ENCODE measurements at places on chromosomes 3 and 15.

- DNase-seq, result no peak
Observed at GRCh38 chr3:150293401-150294001, 114.6 kb upstream of the TSC22D2 start.

DNA sequence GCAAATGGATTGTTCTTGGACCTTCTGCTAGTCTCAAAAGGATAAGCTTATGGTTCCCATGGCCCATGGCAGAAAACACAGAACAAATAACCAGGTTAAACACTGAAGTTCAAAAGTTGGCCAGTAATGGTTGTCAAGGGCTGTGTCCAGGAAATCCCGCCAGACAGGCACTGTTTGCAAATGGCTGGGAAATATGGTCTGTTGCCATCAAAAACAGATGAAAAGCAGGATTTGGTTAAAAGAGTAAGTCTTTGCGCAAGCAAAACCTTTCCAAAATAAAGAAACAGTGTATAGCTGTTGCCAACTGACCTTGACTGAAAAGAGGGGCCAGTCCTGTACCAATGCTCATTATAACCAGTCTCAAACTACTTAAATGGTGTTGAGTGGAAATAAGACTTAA lies 58.6 kb downstream of the WWTR1 start:
- DNase-seq, result no peak

- no peak for DNase-seq
Observed at GRCh38 chr3:120678984-120679383, 3.1 kb downstream of the HGD start.

DNA sequence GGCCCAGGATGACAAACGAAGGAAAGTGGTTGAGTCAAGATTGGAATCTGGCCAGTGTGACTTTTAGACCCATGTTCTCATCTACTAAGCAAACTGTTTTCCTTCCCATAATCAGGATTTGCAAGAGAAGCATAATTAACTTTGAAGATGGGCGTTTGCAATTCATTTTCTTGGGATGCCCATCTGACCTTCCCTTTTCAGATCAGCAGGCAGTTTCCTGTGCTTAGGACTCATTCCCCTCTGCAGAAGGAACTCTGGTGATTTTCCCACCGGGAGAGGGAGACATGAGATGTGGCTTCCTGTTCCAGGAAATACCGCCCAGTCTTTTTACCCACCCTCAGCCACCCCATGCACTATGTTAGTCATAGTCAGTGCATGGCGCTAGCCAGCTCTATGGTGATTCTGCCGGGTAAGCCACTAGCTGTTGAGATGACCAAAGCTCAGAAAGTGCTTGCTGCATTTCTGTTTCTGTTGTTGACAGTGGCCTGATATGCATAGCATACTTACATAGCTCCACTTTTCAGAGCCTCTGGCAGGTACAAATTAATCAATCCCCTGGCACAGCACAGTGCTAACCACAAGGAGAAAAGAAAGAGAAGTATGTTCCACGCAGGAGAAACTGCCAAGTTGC lies 129.4 kb downstream of the VGLL4 start:
- DNase-seq, result peak; percentile 34

DNA sequence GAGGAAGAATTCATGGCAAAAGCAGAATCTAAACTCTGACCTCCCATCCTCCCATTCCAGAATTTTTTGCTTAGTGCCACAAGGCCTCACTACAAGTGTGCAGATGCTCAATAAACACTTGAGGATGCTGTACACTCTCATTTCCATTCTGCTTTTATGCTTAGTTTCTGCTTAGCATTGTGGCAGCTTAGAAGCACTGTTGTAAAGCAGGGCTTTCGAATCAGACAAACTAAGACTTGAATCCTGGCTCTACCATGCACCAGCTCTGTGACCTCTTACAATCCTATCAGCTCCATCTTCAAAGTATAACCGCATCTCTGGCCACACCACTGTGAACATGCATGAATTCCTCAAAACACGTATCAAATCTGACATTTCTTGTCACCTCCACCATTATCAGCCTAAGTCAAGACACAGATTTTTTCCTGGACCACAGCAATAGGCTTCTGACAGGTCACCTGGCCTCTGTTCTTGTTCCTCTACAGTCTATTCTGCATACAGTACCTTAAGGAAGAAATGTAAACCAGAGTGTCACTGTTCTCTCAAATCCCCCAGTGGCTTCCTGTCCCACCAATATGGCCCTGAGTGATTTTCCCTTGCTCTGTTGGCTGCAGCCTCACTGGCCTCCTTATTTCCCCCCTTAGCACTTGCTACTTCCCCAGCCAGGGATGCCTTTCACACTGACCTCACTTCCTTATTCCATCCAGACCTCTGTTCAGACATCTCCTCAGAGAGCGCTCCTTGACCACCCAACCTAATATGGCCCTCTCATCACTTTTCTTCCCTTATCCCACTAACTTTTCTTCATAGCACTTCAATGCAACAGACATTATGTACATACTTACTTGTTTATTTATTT lies 8.1 kb upstream of the PHC3 start:
- no peak for DNase-seq

GRCh38 chr3:4232798-4233197 lies 70.4 kb upstream of the SETMAR start:
- DNase-seq, result no peak

DNA sequence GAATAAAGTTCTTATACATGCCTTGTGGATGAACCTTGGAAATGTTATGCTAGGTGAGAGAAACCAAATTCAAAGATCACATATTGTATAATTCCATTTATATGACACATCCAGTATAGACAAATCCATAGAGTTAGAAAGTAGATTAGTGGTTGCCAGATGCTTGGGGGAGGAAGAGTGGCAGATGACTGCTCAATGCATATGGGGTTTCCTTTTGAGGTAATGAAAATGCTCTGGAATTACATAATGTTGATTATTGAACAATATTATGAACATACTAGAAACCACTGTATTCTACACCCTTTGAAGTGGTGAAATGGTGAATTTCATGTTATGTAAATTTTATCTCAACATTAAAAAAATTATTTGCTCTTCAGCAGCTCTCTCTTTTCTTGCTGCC lies 100.8 kb downstream of the DHX36 start:
- no peak for DNase-seq

DNA sequence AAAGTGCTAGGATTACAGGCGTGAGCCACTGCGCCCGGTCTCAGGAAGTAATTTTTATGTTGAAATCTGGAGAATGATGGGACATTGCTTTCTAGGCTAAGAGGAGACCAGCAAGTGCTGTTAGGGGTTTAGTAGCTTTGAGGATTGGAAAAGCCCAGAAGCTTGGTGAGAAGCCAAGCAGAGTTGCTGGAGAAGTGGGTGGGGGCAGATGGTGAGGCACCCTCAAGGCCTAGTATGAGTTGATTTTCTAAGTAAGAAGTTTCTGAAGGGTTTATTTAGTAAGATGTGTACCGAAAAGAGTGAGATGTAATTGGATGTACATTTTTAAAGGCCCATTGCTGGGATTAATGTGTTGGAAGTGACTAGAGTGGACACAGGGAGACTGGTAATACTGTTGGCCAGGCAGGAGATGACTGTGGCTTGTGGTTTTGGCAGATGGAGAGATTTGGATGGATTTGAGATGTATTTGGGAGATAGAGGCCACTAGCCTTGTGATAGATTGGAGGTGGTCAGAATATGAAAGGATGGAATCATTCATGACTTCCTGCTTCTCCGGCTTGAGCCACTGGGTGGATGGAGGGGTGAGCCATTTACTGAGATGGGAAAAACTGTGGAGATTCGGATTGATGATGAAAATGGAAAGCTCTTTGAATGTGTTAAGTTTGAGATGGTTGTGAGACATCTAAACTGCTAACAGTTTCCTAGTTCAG lies 2.3 kb downstream of the LRRC28 start:
- DNase-seq, result no peak

- DNase-seq, result no peak
Observed at GRCh38 chr15:83510001-83510400, 62.9 kb downstream of the SH3GL3 start.

DNA sequence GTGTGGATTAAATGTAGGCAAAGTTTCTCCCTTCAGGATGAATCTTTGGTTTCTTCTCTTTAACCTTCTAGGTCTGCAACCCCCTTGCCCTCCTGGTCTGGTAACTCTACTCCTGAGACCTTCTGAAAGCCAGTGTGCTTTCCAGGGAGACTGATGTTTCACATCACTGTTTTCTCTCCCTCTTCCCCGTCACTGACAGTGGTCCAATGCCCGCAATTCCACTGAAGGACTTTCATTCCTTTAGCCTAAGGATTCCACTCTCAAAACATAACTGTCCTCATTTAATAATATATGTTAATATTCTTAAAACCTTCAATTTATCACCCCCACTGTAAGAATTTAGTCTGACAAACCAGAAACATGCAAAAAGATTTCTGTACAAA lies 101.5 kb upstream of the CPNE4 start:
- no peak for DNase-seq

- DNase-seq, result no peak
Observed at GRCh38 chr3:976006-976405, 116.8 kb upstream of the CNTN6 start.

DNA sequence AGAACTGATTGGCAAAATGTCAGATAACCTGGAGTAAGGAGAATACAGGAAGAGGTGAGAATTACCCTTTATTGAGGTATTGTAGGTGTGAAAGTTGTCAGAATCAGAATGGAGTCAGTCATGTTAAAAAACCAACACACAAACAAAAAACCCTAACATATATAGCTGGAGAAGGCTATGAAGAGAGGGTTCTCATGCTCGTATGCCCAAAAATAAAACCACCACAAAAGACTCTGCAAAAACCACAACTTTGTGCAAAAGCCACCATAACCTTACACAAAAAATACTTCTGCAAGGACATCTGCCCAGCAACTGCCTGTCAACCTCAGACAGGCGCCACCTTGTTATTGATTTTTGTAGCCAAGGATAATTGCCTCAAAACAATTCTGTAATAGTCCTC lies 136.0 kb downstream of the CD47 start:
- DNase-seq, result no peak

- DNase-seq, result no peak
Observed at GRCh38 chr3:38008191-38008701, 17.7 kb downstream of the VILL start.

DNA sequence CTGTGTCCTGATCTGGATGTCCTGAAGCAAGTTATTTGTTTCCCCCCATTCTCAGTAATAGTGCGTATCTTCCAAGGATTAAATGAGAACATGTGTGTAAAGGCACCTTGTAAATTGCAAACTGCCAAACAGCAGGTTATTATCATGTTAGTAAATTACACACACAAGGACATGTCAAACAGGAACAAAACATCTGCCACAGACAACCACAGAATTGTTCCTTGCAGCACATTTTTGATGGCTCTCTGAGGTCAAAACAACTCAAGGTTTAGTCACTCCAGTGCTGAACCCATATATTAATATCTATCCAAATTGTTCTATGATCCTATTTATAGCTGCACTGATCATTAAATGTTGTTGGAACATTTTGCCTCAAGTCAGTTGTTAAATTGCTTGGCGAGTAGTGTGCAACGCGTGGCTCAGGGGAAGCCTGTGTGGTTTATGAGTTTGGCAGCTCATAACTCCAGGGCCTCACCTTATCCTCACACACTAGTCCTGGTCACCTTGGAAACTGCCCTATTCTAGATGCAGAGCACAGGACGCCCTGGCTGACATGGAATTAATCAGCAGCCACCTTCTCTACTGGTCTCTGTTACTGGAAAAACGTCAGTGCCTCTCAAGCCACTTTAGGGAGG lies 46.3 kb upstream of the CDV3 start:
- DNase-seq, result peak; percentile 26

- DNase-seq, result no peak
Observed at GRCh38 chr3:177703788-177704187, 506.5 kb upstream of the TBL1XR1 start.

DNA sequence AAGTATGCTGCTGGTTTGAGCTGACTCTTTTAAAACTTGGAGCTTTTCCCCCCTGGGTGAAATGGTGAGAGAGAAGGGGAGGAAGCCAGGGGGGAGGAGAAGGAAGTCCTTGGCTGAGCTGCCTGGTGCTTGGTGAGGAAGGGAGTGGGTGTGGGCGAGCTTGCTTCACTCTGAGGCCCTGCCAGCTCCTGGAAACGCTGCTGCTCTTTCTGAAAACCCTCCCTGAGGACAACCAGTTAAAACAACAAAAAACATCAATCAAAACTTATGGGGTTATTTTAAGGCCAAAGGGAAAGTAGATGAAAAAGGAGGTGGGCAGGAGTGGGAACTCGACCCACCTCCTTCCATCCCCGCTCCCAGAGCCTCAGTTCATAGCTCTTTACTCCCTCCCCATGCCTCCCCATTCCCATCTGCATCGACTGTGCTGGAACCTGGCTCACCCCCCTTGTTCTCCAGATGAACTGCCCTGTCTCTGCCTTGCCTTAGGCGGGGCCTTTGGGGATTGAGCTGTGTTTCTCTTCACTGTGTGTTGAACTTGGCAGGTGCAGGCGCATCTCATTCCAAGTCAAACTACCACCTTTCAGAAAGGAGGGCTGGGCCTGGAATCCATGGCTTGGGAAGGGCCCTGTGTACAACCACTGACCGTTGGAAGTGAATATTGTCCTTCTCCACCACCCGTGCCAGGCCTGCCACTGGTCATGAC lies 166.1 kb downstream of the ZNF621 start:
- no peak for DNase-seq

GRCh38 chr3:182726258-182727142 lies 66.8 kb upstream of the ATP11B start:
- DNase-seq, result no peak

- peak; percentile 7 for DNase-seq
Observed at GRCh38 chr3:52005571-52005986, 9.9 kb upstream of the RPL29 start.

- DNase-seq, result no peak
Observed at GRCh38 chr3:183584914-183585280, 29.4 kb upstream of the KLHL6 start.

GRCh38 chr3:73007992-73008712 lies 11.5 kb downstream of the PPP4R2 start:
- DNase-seq, result no peak

- no peak for DNase-seq
Observed at GRCh38 chr3:61371123-61371522, 119.9 kb upstream of the FHIT start.

GRCh38 chr3:133329626-133330025 lies 70.2 kb upstream of the BFSP2 start:
- no peak for DNase-seq

GRCh38 chr3:4417449-4417848 lies 49.6 kb downstream of the SUMF1 start:
- DNase-seq, result no peak

DNA sequence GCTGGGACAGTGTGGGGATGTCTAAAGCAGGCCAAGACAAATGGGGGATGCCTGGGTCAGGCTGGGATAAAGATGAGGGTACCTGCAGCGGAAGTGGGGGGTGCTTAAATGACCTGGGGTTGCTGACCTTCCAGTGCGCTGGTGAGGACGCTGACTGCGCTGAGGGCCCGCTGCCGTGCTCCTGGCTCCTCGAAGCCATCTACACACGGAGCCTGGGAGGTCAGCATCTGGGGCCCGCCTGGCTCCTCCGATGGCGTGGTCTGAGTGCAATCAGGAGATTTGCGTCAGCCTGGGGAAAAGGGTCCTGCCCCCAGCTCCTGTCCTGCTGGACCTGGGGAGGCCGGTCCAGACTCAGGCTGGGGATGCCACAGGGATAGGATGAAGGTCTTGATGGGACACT lies 50.7 kb downstream of the SCN5A start:
- DNase-seq, result no peak

DNA sequence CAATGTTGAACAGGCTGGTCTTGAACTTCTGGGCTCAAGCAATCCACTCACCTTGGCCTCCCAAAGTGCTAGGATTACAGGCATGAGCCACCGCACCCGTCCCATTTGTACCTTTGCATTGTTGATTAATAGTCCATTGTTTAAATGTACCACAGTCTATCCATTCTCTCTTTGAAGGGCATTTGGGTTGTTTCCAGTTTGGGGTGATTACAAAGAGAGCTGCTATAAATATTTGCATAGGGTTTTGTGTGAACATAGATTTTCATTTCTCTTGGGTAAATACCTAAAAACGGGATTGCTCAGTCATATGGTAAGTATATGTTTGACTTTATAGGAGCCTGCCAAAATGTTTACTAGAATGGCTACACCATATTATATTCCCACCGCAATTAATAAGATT lies 13.7 kb upstream of the PTPRG start:
- no peak for DNase-seq
